Right forelimb (tissue), 1 donor: ENCODE measurements at places on chromosomes 1 and 21.

DNA sequence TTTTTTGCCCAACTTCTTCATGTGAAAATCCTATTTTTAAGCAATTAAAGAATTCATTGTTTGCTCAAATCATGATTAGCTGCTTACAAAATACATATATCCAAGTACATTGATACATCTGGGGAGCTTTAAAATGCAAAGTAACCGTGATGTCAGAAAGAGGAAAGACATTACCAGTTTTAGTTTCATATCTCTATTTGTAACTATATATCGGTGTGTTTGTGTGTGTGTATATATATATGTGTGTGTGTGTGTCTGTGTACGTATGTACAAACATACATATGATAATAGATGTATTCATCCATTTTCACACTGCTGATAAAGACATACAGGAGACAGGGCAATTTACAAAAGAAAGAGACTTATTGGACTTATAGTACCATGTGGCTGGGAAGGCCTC lies 310.1 kb downstream of the DPYD start:
- DNase-seq: no peak

GRCh38 chr1:18994381-18994780 lies 37.9 kb upstream of the IFFO2 start:
- no peak for DNase-seq

DNA sequence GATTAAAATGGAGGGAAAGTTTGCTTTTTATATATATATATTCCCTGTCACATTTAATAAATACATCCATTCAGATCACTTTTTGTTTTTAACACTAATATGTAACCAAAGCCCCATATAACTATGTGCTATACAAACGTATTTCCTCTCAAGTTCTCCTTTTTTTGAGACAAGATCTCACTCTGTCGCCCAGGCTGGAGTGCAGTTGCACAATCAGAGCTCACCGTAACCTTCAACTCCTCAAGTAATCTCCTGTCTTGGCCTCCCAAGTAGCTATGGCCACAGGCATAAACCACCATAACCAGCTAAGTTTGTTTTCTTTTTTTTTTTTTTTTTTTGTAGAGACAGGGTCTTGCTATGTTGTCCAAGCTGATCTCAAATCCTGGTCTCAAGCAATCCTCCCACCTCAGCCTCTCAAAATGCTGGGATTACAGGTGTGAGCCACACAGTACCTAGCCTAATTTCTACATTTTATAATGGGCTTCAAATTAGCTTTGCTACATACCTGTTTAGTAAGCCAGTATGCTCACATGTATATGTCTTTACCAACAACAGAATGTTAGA lies 120.0 kb downstream of the TGFBR3 start:
- DNase-seq: no peak

GRCh38 chr1:116853680-116854402 lies 55.9 kb upstream of the PTGFRN start:
- DNase-seq: no peak

DNA sequence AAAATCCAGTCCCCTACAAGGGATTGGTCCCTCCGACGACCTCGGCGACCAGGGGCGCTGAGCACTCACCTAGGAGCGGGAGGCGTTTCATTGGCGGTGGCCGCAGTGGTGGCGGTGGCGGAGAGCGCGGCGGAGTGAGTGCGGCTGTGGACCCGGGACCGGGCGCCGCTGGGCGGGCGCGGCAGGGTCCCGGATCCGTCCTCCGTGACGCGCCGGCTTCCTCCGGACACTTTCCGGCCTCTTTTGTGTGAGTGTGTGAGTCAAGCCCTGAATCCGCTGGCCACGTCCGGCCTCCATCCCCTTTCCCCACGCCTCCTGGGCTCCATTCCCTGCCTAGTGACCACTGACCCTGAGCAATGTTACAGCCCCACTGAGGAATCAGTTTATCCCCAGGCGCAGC lies at the start of gene ADGRL4:
ADGRL4 (minus strand) TSS at position 167 of the 400 bp plus-strand sequence; CDS start at position 91, 76 bp downstream.
- DNase-seq: peak; percentile 46

DNA sequence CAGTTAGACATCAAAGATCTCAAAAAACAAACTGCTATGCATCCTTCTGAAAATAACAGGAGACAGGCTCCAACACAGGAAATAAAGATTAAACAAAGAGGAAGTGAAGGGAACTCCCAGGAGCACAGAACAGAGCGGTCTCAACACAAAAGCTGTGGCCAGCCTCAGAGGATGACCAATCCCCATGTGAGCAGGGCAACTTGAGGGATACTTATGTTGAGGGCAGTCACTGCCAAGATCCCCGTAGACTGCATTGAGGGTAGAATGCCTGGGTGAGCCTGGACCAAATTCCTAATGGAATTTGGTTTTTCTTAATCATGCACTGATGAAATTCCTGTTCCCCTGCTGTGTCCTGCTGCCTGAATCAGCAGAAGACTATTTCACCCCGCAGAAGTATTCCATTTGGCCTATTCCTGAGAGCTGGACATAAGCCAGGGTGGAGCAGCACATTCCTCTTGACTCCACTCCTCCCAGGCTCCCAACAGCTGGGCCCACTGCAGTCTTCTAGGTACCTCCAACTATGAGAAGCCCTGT lies 49.0 kb downstream of the JAK1 start:
- DNase-seq: no peak

DNA sequence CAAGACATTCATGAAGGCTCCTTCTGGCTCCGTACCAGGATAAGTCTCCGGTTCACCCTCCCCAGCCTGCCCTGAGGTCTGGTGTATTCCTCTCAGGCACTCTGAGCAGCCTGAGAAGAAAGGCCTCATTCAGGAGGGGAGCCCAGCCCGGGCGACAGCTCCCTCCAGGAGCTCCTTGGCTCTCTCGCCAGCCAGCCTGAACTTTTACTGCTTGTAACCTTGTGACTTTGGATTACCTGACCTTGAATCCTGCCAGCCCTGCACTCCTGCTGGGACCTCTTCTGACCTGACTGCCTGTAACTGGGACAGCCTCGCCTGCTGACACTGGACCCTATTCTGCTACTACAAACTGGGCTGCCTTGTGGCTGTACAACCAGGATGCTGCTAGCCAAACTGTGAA lies 65.8 kb downstream of the CD34 start:
- DNase-seq: no peak

DNA sequence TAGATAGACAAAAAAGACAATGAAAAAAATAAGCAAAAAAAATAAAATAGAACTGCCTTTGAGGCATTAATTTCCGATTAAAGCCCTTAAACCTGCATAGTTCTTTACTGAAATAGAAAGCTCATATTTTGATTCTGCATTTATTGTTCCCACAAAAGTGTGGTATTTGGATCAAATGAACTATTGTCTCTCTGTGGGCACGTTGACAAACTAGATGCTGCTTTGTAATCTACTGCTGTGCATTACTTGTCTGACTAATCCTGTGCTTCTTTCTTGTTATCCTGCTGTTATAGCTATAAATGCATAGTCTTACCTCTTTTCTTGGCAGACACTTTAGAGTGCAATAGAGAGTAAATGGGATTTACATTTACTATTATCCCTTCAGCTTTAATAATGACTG lies 31.4 kb upstream of the SLC35D1 start:
- DNase-seq: no peak

DNA sequence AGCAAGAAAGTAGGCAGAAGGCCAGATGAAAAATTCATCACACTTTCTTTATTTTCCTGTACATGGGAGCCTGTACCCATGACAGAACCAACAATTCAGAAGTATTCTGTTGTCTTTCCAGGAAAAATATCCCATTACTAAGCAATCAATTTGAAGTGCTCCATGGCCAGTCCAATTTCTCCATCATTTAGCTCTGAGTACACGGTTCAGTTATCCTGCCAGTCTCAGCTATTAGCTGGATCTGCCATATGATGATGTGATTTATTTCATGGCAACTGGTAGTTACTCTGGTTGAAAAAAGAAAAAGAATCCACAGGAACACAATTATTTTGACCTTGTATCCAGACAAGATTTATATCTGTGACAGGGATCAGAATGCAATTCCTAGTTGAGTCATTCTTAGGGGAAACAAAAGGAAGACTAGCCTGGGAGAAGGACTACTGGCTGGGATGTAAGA lies 70.6 kb upstream of the GORAB start:
- no peak for DNase-seq

DNA sequence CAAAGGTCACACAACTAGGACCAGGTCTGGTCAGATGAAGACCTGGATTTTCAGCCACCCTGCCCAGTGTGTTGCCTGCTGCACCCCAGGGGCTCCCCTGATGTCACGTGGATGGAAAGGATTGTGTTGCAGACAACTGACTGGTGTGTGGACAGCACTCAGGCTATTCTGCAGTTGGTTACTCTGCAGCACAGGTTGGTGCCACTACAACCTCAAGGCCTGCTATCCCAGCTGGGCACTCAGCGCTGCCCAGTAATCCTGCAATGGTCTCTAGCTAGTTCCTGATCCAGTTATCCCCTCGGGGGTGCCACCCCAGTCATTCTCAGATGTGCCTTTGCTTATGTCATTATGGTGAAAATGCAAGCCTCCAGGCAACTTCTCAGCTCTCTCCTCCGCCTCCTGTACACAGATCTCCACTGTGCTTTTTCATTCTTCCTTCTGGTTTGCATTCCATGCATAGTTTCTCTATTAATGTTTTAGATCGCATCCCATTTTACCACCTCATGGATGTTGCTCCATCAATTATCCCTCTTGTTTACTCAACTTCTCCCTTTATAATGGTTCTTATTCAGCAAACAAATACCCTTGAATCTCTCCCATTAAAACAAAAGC lies 503.2 kb upstream of the CAMK1G start:
- DNase-seq: no peak

GRCh38 chr21:29496337-29496736 lies 197.6 kb downstream of the BACH1 start:
- no peak for DNase-seq

GRCh38 chr1:204446413-204447111 lies 34.9 kb upstream of the PPP1R15B start:
- DNase-seq: peak; percentile 79

- no peak for DNase-seq
Observed at GRCh38 chr1:117556976-117557375, 48.9 kb upstream of the TENT5C start.

DNA sequence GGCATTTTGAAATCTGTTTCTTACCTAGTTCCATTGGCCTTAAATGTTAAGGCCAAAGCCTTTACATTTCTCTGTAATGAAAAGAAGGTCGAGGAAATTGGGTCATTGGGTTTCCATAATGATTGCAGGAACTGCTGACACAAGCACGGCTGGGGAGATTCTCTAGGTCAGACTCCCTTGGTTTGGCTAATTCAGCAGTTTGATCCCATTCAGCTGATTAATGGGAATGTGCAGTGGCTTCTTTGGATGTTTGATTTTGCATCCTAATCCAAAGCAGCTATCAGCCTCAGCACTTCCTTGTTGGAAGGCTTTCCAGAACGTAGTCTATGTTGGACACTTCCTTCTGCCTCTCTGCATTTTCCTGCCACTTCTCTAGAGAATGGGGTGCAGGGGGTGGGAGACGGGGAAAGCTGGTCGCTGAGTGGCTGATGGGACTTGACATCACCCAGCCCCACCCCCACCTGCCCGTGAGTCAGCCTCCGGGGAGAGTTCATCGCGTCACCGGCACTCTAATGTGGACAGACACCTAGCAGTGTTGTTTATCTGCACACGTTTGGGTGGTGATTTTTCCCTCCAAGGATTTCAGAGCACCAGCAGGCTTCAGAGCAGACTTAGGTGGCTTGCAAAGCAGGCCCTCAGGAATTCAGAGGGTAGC lies 5.4 kb downstream of the PSEN2 start:
- no peak for DNase-seq

- DNase-seq: no peak
Observed at GRCh38 chr1:200535605-200536004, 84.9 kb downstream of the KIF14 start.

- DNase-seq: no peak
Observed at GRCh38 chr1:208100906-208101305, 143.3 kb downstream of the PLXNA2 start.

DNA sequence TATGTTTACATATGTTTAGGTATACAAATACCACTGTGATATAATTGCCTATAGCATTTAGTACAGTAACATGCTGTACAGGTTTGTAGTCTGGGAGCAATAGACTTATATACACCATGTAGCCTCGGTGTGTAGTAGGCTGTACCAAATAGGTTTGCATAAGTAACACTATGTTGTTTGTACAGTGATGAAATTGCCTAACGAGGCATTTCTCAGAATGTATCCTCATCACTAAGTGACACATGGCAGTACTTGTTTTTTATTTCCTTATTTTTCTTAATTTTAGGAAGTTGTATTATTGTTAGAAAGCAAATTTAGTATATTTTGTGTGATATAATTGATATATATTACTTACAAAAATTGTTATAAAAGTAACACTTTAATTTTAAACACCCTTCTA lies 840.9 kb downstream of the LTN1 start:
- DNase-seq: no peak
